ENCODE measurements at places on chromosomes 13 and 19. TPM values are rescaled to one million over a fixed set of nuclear protein-coding genes. Genes with fewer than 3 reads are reported as not detected.

The DACT3 gene
- total RNA-seq: 0.39 TPM

The EHD2 gene
- 141 TPM for total RNA-seq

The CA11 gene
- total RNA-seq: 11.1 TPM

The MBD3L3 gene
- total RNA-seq: not detected

The OR7D2 gene
- not detected for total RNA-seq

The ZNF799 gene
- 1.4 TPM for total RNA-seq

The ASPDH gene
- not detected for total RNA-seq

The LGI4 gene
- 0.16 TPM for total RNA-seq

The ZNF625 gene
- not detected for total RNA-seq

The CYP2A7 gene
- total RNA-seq: not detected

The PLEKHG2 gene
- total RNA-seq: 49.4 TPM

The SIGLEC10 gene
- not detected for total RNA-seq

The SH2D3A gene
- total RNA-seq: 15.4 TPM

The PSG3 gene
- 0.15 TPM for total RNA-seq

The DACH1 gene
- not detected for total RNA-seq

The PRR12 gene
- total RNA-seq: 33.0 TPM

The FCGBP gene
- total RNA-seq: 1.0 TPM

The SIGLEC8 gene
- not detected for total RNA-seq

The VSTM2B gene
- total RNA-seq: 0.09 TPM

The TMC4 gene
- 1.7 TPM for total RNA-seq

The OVOL3 gene
- total RNA-seq: 0.15 TPM

The ZNF550 gene
- 3.8 TPM for total RNA-seq

The PLK5 gene
- total RNA-seq: not detected

The PINLYP gene
- total RNA-seq: 0.19 TPM

The POU4F1 gene
- total RNA-seq: 0.67 TPM

The NFIX gene
- 4.9 TPM for total RNA-seq

The DNAAF3 gene
- total RNA-seq: 4.5 TPM

The SLC10A2 gene
- total RNA-seq: not detected

The LHB gene
- total RNA-seq: not detected

The CDX2 gene
- total RNA-seq: 1.0 TPM

The KLK11 gene
- total RNA-seq: not detected

The CD33 gene
- not detected for total RNA-seq

The PRR36 gene
- 0.48 TPM for total RNA-seq

The TEAD2 gene
- total RNA-seq: 17.9 TPM

The BCAM gene
- 69.6 TPM for total RNA-seq

The PNMA8A gene
- 11.5 TPM for total RNA-seq

The CEBPA gene
- 8.9 TPM for total RNA-seq

All from A549 treated with CORT108297 at 1 μM for 4 hours (cell line).